ENCODE measurements at places on chromosomes 2 and 18.

DNA sequence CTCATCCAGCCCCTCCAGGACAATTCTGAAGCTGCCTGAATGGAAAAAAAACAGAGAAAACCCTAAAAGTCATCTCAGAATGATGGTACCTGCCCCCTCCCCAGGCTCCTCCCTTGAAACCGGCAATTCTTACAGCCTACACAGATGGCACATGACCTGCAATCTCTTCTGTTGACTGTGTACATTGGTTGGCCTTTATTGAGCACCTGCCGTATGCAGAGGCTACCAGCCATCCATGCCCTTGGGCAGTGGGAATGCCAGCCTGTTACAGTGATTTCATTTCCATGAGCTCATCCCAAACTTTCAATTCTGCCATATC, 57.1 kb downstream of the EMX1 start:
- DNase-seq, result no peak
- H3K4me1 ChIP-seq, result no peaks in the 10 kb centered on the region
- no peaks in the 10 kb centered on the region for H3K36me3 ChIP-seq
- no peak overlapping the region for H3K4me3 ChIP-seq

GRCh38 chr2:183579686-183580085, 455.4 kb downstream of the NUP35 start:
- H3K27me3 ChIP-seq, result no peaks in the 10 kb centered on the region
- no peak overlapping the region for H3K27ac ChIP-seq
- no peaks in the 10 kb centered on the region for H3K36me3 ChIP-seq
- H3K4me3 ChIP-seq, result no peak overlapping the region
- no peak for DNase-seq
- H3K4me1 ChIP-seq, result no peaks in the 10 kb centered on the region

- no peak overlapping the region for H3K27ac ChIP-seq
- no peaks in the 10 kb centered on the region for H3K27me3 ChIP-seq
- no peaks in the 10 kb centered on the region for H3K4me1 ChIP-seq
- no peak overlapping the region for H3K4me3 ChIP-seq
- peak; percentile 41 for DNase-seq
Observed at GRCh38 chr2:78147466-78147865, 625.3 kb upstream of the LRRTM4 start.

- no peaks in the 10 kb centered on the region for H3K4me1 ChIP-seq
- no peak overlapping the region for H3K27ac ChIP-seq
- no peaks in the 10 kb centered on the region for H3K27me3 ChIP-seq
- H3K36me3 ChIP-seq, result no peaks in the 10 kb centered on the region
- H3K4me3 ChIP-seq, result no peak overlapping the region
- DNase-seq, result no peak
Observed at GRCh38 chr2:118709786-118710185, 137.7 kb downstream of the EN1 start.

- no peaks in the 10 kb centered on the region for H3K4me1 ChIP-seq
- H3K27ac ChIP-seq, result no peak overlapping the region
- H3K36me3 ChIP-seq, result peaks cover 5% of the 10 kb centered on the region
- no peaks in the 10 kb centered on the region for H3K27me3 ChIP-seq
Observed at GRCh38 chr2:169523681-169524080, 14.2 kb downstream of the KLHL41 start.

DNA sequence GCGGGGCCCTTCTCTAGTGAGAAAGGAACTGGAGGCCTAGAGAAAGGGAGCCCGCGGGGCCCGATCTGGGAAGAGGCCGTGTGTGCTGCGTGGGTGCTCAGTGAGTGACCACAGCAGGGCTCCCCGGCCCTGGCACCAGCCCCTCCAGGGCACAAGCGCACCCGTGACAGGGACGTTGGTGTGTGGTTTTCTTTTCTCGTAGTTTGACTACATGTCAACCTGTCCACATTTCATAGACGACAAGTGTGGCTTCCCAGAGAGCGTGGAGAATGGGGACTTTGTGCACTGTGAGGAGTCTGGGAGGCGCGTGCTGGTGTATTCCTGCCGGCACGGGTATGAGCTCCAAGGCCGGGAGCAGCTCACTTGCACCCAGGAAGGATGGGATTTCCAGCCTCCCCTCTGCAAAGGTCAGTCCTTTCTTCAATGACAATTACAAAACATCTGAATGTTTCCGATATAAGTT, 83.1 kb downstream of the TPO start:
- DNase-seq, result no peak
- no peak overlapping the region for H3K27ac ChIP-seq
- H3K4me1 ChIP-seq, result no peaks in the 10 kb centered on the region
- no peaks in the 10 kb centered on the region for H3K36me3 ChIP-seq
- no peaks in the 10 kb centered on the region for H3K27me3 ChIP-seq

- no peak overlapping the region for H3K4me3 ChIP-seq
- H3K36me3 ChIP-seq, result peaks cover 5% of the 10 kb centered on the region
- H3K4me1 ChIP-seq, result no peaks in the 10 kb centered on the region
- no peak overlapping the region for H3K27ac ChIP-seq
- H3K27me3 ChIP-seq, result no peaks in the 10 kb centered on the region
- DNase-seq, result no peak
Observed at GRCh38 chr2:63591566-63592175, 2.9 kb downstream of the MDH1 start.

GRCh38 chr2:218267259-218267658, 2.7 kb downstream of the AAMP start:
- H3K27ac ChIP-seq, result no peak overlapping the region
- no peak for DNase-seq
- H3K4me1 ChIP-seq, result peaks cover 5% of the 10 kb centered on the region
- H3K27me3 ChIP-seq, result no peaks in the 10 kb centered on the region
- no peak overlapping the region for H3K4me3 ChIP-seq

- no peaks in the 10 kb centered on the region for H3K36me3 ChIP-seq
- H3K4me3 ChIP-seq, result no peak overlapping the region
- H3K27ac ChIP-seq, result no peak overlapping the region
- no peaks in the 10 kb centered on the region for H3K27me3 ChIP-seq
- no peaks in the 10 kb centered on the region for H3K4me1 ChIP-seq
Observed at GRCh38 chr18:76988827-76989646, 143.5 kb downstream of the MBP start.

GRCh38 chr2:62109554-62109953, 86.4 kb upstream of the B3GNT2 start:
- no peak overlapping the region for H3K27ac ChIP-seq
- DNase-seq, result no peak
- no peak overlapping the region for H3K4me3 ChIP-seq
- no peaks in the 10 kb centered on the region for H3K36me3 ChIP-seq
- no peaks in the 10 kb centered on the region for H3K4me1 ChIP-seq

GRCh38 chr2:43174368-43174916, 52.0 kb downstream of the ZFP36L2 start:
- H3K4me1 ChIP-seq, result peaks cover 4% of the 10 kb centered on the region
- no peaks in the 10 kb centered on the region for H3K36me3 ChIP-seq
- H3K4me3 ChIP-seq, result no peak overlapping the region
- H3K27me3 ChIP-seq, result no peaks in the 10 kb centered on the region
- no peak for DNase-seq

DNA sequence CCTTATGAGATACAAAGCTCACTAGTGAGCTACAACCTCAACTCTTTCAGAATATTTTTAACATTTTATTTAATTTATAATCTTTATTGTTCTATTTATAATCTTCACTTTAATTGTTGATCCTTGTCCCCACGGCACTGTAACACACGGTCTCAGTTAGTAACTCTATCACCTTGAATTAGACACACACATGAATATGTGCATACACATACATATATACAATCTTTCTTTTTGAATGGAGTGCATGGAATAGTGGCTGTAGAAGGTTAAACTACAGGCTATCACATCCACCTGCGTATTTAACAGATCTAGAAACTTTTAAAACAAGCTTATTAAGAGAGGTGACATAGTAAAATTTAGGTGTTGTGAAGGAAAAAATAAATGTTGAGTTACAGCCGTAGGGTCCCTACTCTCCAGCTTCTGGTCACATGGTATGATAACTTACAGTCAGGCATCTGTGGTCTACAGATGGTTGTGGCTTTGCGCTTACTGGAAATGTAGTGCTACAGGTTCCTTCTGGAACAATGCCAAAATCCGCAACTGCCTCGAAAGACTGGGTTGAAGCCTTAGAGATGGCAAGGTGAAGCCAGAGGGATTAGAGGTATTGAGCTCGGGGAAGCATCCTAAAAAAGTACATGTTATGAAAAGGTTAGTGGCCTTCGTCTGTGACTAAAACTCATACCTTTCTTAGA, 1324.1 kb upstream of the SLC39A10 start:
- no peaks in the 10 kb centered on the region for H3K4me1 ChIP-seq
- DNase-seq, result no peak
- no peak overlapping the region for H3K4me3 ChIP-seq
- H3K27me3 ChIP-seq, result no peaks in the 10 kb centered on the region

- H3K36me3 ChIP-seq, result no peaks in the 10 kb centered on the region
- H3K27me3 ChIP-seq, result no peaks in the 10 kb centered on the region
- DNase-seq, result no peak
- H3K4me1 ChIP-seq, result no peaks in the 10 kb centered on the region
- H3K4me3 ChIP-seq, result no peak overlapping the region
- no peak overlapping the region for H3K27ac ChIP-seq
Observed at GRCh38 chr2:134466141-134466540, 212.3 kb downstream of the MGAT5 start.

All from breast epithelium (tissue), 4 donors.